ENCODE measurements at places on chromosomes 5 and 9.

DNA sequence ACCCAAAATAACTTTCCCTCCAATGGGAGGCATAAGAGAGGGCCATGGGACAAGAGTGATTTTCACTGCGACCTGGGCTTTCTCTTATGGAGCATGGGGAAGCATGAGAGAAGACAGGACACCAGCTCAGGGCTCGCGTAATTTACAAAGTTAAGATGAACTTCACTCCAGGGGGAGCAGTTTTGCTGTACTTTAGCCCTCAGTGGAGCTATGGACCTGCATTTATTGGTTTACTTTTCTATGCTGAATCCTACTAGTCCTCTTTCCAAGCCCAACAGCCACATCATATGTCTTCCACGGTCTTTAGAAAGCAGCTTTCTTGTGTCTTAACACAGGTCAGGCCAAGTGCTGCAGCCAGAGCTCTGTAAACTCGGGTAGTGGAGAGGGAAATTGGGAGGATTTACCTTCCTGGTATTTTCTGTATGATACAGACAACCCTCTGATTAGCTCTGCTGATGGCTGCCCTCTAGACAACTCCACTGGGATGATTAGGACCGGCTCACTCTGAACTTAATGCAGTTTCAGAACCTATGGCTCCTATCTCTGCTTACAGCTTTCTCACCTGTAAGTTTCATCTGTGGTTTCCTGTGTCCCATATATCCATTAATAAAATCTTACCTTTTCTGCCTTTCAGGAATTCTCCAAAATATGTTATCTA, 581.0 kb upstream of the RORB start:
- DNase-seq = no peak

GRCh38 chr9:124623966-124624734, 117.0 kb upstream of the NR5A1 start:
- DNase-seq = no peak

DNA sequence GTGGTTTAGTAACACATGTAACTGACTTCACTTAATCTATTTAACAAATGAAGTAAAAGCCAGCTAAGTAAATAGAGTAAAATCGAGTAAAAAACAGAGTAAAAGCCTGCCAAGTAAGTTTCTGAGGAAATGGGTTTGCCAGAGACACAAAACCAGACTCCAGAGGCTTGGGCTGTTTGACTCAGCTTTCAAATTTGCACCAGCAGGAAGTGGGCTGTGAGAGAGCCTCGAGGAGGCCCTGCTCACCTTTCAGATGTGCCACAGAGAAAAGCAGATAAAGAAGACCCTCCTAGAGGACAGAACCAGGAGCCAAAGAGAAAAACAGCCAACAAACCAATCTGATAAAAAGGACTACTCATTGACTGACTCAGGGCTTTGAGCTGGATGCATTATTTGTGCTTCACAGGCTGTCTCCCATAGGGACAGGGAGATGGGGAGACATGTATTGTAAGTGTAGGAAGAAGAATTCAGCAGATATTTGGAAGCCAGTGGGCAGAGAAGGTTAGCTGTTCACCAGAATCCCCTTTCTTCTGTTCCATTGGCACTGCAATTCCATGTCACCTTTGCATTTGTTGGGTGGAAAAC, 14.4 kb upstream of the AMACR start:
- no peak for DNase-seq

DNA sequence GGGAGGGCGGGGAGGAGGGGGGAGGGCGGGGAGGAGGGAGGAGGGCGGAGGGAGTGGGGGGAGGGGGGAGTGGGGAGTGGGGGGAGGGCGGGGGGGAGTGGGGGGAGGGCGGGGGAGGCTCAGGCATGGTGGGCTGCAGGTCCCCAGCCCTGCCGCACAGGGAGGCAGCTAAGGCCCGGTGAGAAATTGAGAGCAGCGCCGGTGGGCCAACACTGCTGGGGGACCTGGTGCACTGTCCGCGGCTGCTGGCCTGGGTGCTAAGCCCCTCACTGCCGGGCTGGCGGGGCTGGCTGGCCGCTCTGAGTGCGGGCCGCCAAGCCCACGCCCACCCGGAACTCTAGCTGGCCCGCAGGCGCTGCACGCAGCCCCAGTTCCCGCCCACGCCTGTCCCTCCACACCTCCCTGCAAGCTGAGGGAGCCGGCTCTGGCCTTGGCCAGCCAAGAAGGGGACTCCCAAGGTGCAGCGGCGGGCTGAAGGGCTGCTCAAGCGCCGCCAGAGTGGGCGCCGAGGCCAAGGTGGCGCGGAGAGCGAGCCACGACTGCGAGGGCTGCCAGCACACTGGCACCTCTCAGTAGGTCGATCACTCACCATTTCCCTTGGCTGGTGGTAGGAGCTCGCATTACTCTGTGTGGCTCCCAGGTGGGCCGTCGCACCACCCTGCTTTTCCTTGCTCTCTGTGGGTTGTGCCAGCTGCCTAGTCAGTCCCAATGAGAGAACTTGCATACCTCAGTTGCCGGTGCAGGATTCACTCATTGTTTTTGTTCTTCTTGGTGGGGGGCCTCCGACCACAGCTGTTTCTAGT, 160.2 kb downstream of the CNTLN start:
- DNase-seq = no peak

DNA sequence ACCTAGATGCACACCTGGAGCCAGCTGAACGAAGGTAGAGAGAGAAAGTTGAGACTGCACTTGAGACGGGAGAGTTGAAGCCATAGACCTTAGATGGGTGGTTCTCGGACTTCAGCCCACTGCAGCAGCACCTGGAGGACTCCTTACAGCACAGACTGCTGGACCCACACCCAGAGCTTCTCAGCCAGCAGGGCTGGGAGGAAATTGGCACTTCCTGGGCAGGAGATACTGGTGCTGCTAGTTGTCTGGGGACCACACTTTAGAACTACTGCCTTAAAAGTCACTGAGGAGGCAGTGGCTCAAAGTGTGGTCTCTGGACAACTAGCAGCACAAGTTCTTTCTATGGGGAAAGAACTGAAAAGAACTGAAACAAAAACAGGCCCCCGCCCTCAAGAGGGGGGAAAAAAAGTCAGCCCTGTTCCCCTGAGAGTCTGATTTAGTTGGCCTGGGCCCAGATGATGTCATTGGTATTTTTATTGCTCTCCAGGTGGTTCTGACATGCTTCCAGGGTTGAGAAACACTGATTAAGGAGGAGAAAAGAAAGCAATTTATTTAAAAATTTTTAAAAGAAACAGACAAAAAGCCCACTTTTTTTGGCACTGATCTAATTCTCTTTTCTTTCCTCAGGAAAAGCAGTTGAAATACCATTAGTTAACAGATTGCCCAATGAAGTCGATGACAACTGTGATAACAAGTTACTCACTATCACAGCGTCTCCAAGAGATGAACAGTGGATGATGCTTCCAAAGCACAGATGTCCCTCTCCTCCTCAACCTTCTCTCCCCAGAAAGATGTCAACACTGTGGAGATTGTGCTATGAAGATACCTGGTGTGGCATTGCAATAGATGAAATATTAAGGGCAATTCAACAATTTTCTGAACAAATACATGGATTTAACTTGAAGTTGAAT, 73.6 kb upstream of the ADAMTS16 start:
- DNase-seq = no peak
